ENCODE measurements at places on chromosomes 1 and 21.

- no peak for DNase-seq
Observed at GRCh38 chr1:34889705-34890104, 30.2 kb upstream of the SMIM12 start.

- no peak for DNase-seq
Observed at GRCh38 chr1:228361314-228362140, 45.1 kb downstream of the TRIM11 start.

- no peak for DNase-seq
Observed at GRCh38 chr1:152415454-152416227, 1.6 kb upstream of the CRNN start.

GRCh38 chr1:205147191-205147835 lies 25.5 kb upstream of the RBBP5 start:
- peak; percentile 54 for DNase-seq

- DNase-seq: no peak
Observed at GRCh38 chr1:198798923-198799386, 160.1 kb downstream of the PTPRC start.

GRCh38 chr1:201946224-201946908 lies at the start of gene LMOD1:
LMOD1 (minus strand) TSS chr1:201946548; CDS start chr1:201946340, 208 bp downstream.
- DNase-seq: peak; percentile 87

- no peak for DNase-seq
Observed at GRCh38 chr21:41250519-41250918, 66.1 kb upstream of the FAM3B start.

- DNase-seq: no peak
Observed at GRCh38 chr1:168752171-168752832, 23.3 kb upstream of the DPT start.

GRCh38 chr1:110053552-110054428 lies 16.7 kb downstream of the ALX3 start:
- no peak for DNase-seq

DNA sequence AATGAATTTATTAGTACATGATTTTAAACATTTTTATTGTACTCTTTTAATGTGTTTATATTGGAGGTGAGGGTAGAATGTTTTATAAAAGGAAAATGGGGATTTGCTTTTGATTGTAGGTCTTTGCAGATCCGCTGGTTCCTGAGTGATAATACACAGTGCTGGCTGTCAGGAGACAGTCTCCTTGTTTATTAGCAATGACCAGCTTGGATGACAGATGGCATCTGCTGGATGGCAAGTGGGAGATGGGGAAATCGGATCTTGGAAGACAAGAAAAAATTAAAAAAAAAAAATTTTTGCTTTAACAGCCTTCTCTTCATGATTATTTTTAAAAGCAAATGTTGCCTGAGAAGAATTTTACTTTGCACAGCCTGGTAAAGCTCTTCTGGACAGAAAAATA lies 4.4 kb upstream of the PHTF1 start:
- no peak for DNase-seq

GRCh38 chr1:150804671-150805070 lies 3.4 kb downstream of the CTSK start:
- no peak for DNase-seq

DNA sequence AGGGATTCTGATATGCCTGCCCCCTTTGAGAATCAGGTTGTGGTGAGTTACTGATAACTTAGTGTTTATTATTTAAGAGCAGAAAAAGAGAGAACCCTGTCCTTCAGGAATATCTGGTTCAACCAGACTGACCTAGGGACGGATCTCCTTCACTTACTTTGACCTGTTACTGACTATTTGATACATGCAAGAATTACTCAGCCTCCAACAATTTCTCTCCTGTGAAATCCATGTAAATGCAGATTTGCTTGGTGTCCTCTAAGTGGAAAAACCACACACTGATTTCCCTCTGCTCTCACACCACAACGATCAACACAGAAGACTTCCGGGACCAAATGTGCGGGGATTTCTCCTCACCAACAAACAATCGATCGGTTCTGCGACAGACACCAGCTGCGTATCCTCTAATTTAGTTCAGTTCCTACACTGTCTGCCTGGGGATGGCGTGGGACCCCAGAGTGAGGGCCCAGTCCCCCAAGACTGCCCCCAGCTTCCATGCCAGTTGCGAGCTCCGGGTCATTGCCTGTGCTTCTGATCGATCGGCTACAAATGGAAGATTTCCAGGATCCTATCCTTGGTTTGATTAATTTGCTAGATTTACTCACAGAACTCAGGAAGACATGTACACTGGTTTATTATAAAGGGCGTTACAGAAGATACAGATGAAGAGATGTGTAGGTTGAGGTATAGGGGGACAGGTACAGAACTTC lies 51.7 kb downstream of the BACE2 start:
- DNase-seq: no peak

GRCh38 chr1:224411766-224412165 lies 22.8 kb downstream of the WDR26 start:
- DNase-seq: no peak

DNA sequence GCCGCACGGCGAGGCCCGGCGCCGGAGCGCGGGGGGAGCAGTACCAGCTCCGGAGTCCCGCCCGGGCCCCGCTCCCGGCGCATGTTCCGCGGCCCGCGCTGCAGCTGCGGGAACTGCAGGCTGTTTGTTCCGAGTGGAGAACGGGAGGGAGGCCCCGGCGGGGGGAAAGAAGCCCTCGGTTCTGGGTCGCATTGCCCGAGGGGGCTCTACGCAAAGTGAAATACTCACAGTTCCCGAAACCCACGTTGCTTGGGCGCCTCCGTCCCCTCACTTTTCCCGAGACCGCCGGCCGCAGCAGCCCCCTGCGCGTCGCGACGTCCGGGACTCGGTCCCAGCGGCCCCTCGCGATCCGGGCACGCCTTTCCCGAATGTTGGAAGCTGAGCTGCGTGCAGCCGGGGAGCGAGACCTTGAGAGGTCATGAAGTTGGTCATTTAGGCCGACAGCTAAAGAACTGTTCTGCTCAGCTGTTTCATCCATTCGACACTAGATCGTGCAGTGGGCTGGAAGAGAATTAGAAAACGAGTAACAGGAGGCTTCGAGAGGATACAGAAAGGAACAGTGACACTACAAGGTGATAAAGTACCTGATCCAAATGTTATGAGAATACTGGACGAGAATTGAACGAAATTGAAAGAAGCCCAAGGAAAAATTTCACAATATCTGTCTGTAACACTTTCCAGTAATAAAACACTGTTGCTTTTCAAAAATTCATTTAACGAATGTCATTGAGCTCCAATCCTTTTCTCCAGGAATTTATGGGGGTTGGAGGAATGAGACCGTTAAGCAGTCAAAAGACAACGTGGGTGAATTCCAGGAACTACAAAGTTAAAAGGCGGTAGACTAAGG lies 657 bp upstream of the LIN9 start:
- DNase-seq: no peak

DNA sequence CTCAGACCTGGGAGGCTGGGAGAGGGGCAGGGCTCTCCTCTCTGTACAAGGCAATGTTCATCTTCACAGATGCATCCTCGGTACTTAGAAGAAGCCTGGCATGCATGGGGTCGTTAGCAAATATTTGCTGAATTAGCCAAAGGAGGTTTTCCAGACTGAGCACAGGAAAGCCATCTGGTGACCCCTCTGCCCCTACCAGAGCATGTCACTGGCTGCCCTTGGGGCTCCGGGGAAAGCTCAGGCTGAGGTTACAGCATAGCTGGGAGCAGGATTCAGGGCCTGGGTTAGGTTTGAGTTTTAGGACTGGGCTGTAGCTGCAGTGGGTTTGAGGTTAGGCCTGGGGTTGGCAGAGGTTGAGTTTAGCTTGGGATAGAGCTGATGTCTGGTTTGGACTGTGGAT lies 43.4 kb upstream of the ZBTB40 start:
- no peak for DNase-seq

GRCh38 chr1:177032434-177032833 lies 132.1 kb downstream of the ASTN1 start:
- no peak for DNase-seq

GRCh38 chr1:188615321-188615720 lies 1786.6 kb downstream of the PLA2G4A start:
- peak; percentile 43 for DNase-seq

DNA sequence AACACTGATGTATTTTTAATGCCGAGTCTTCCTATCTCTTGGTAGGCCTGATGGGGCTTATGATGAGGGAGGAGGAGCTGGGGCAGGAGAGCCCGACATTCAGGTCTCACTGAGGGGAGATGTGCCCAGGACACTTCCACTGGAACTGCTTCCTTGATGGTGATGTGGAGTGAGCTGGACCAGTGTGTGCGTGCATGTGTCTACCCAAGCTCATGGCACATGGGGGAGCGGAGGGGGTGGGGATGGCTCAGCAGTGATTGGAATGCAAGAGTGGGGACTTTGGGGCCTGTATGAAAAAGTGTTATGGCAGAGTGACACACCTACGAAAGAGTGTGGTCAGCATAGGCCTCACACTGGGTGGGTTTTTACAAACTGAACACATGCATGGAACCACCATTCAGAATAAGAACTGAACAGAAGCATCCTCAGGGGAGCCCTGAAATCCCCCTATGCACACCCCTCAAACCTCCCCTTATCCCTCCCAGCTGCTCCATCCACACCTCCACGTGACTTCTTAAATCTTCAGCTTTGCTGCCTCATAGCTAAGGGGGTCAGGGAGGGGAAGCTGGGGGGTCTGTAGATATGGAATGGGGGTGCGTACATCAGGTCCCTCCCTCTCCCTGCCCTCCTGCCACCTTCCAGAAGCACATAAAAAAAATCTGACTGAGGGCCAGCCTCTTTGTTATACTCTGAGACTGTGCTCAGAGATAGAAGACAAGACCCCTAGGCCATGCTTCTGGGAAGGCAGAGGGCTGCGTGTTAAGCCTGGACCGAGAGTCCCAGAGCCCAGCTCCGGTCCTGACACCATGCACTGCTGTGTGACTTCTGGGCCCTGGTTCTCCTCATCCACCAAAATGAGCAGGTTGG lies 11.6 kb downstream of the IL6R start:
- DNase-seq: no peak

- peak; percentile 53 for DNase-seq
Observed at GRCh38 chr1:31704271-31705079, 658 bp upstream of the COL16A1 start.

GRCh38 chr1:33018112-33018511 lies 18.6 kb downstream of the AK2 start:
- no peak for DNase-seq

- DNase-seq: no peak
Observed at GRCh38 chr1:9809100-9809510, 14.7 kb downstream of the CLSTN1 start.

DNA sequence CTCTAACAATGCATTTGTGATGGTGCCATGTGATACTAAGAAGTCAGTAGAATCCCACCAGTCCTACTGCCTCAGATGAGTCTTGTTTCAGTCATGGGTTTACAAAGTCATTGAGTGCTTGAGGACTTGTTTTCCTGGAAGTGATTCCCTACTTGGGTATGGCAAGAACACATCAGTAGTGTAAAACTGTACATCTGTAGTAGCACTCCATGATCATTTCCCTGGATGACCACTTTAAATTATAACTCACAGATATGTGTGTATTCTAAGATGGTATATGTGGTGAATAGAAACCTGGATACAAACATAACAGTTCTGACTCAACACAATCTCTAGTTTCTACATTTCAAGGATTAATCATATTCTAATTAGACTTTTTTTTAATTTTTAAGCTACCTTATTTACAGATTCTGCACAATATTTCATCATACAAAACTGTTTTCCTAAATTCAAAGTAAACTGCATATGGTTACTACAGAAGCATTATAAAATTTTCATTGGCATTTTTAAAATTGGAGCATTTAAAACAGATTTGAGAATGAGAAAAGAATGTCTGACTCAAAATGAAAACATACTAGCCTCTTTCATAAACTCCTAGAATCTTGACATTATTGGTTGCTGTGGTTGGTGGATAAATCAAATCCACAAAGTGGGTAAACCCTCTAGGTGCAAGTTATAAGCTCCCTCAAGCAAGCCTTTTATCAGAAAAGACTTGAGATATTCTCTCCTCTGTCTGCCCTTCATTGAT lies 6.8 kb upstream of the PSMG1 start:
- no peak for DNase-seq

GRCh38 chr21:35077975-35078374 lies 28.9 kb upstream of the RUNX1 start:
- no peak for DNase-seq

- DNase-seq: no peak
Observed at GRCh38 chr1:77232829-77233228, 13.6 kb upstream of the PIGK start.

GRCh38 chr1:221987860-221988520 lies 246.1 kb upstream of the DUSP10 start:
- DNase-seq: peak; percentile 36

DNA sequence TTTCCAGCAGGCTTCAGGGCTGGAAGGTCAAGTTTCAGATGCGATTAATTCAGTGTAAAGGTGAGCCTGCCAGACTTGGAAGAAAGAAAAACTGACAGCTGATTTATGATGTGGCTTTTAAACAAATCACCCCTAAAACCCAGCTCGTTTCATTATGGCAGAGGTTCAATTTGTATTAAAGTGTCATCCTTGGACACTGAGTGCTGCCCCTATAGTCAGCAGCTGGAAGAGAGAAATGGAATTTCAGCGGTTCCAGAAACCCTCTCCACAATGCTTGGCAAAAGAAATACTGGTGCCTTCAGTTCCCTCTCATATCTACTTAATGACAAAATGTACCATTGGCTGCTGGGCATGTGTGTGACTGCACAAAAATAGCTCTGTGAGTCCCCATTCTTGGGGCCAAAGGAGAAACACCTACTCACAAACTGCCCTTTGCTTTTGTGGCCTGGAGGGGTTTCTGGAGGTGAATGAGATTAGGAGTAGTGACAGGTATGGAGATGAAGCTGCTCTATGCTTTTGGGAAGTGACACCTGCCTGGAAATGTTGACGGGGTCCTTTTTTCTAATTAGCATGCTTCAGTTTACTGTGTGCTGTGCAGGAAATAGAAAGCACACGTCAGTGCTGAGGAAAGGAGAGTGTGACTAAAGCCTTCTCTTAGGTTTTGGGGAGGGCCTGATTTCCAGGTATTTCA lies 95.1 kb upstream of the TSPAN2 start:
- DNase-seq: no peak

DNA sequence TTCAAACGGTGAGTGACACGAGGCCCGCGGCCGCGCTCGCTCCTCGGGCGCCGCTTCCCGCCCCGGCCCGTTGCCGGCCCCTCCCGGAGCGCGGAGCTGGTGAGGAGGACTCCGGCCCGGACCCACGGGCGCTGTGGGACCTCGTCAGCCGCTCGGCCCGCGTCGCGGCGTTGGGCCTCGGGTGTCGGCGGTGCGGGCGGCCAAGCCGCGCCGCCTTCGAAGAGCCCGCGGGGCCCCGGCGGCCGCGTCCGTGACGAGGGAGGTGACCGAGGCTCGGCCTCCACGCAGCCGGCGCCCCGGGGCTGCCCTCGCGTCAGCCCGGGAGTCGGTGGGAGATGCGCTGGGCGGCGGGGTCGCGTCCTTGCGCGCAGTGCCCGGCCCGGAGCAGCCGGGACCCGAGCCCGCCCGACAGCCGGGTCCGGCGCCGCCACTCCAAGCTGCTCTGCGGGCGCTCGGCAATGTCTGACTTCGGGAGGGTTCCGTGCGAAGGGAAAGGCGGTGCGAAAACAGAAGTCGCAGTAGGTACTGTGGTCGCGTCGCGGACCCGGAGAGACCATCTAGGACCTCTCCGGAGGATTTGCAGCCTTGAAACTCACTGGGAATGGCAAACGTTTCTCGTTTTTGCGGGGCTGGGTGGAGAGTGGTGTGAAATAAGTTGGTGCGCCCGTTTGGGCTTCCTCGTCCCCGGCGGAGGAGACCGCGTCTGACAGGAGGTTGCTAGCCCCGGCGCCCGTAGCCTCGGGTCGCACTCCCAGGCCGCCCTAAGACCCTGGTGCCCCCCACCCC lies 829 bp downstream of the SPEN start:
- DNase-seq: no peak

Data from fibroblast of skin of left biceps (primary cell).